ENCODE measurements at places on chromosomes 12 and 14. TPM values are rescaled to one million over a fixed set of nuclear protein-coding genes. Genes with fewer than 3 reads are reported as not detected.

The GCN1 gene
- 80.4 TPM for total RNA-seq

DNA sequence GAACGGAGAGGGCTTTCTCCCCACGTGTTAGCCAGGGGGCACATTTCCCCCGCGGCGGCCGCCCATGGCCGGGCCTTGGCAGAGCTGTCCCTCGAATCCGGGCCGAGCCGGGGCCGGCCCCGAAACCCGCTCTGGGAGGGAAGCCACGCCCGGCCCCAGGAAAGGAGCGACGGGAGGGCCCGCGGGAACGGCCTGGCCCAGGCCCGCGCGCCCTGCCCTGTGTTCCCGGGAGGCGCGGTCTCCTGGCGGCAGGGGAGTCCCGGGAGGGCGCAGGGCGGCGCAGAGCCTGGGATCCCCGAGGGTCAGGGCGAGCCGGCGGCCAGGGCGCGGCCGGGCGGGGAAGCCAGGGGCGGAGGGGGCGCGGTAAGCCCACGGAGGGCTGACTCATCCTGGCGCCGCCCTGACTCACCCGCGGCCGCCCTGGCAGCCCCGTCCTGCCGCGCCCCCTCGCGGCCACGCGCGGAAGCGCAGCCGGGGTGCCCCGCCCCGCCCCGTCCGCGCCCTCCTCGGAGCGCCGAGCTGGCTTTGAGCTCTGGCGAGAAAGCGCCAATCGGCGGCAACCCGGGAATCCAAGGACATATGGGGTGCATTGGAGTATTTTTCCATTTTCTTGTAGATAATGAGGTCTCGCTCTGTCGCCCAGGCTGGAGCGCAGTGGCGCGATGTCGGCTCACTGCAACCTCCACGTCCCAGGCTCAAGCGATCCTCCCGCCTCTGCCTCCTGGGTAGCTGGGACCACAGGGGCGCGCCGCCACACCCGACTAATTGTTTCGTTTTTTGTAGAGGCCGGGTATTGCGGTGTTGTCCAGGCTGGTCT, 31.8 kb upstream of the PLEKHG6 start:
- DNase-seq: peak; percentile 83

The MYO1H gene
- total RNA-seq: not detected

- peak; percentile 83 for DNase-seq
Observed at GRCh38 chr14:69643430-69644200, 32.2 kb downstream of the SUSD6 start.

The ARHGEF40 gene
- total RNA-seq: 124 TPM

DNA sequence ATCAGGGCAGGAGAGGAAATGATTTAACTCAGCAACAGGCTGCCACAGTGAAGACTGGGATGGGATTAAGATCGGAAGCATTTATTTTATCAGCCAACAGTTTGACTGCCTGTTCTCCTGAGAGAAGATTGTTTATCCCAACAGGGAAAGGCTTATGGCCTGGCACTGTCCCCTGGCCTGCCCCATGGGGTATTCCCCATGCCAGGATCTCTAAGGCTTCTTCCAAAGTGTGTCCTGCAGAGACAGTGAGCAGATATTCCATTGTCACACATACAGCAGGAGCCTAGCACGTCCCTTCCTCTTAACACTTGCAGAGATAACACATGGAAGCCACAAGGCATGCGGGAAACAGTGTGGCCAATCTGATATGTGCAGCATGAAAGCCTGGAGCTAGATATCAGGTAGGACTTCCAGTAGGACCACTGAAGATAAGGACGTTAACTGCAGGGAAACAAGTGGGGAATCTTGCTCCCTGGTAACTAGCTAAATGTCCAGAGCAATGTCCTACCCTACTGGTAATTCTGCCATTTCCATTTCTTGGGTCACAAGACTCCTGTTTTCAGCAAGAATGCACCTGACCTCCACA, 48.2 kb downstream of the IQSEC3 start:
- no peak for DNase-seq

- peak; percentile 19 for DNase-seq
Observed at GRCh38 chr14:89304972-89305703, 111.9 kb downstream of the FOXN3 start.

The LRCOL1 gene
- total RNA-seq: not detected

The EGLN3 gene
- 51.5 TPM for total RNA-seq

The USP44 gene
- total RNA-seq: 2.9 TPM

The CMA1 gene
- 0.29 TPM for total RNA-seq

DNA sequence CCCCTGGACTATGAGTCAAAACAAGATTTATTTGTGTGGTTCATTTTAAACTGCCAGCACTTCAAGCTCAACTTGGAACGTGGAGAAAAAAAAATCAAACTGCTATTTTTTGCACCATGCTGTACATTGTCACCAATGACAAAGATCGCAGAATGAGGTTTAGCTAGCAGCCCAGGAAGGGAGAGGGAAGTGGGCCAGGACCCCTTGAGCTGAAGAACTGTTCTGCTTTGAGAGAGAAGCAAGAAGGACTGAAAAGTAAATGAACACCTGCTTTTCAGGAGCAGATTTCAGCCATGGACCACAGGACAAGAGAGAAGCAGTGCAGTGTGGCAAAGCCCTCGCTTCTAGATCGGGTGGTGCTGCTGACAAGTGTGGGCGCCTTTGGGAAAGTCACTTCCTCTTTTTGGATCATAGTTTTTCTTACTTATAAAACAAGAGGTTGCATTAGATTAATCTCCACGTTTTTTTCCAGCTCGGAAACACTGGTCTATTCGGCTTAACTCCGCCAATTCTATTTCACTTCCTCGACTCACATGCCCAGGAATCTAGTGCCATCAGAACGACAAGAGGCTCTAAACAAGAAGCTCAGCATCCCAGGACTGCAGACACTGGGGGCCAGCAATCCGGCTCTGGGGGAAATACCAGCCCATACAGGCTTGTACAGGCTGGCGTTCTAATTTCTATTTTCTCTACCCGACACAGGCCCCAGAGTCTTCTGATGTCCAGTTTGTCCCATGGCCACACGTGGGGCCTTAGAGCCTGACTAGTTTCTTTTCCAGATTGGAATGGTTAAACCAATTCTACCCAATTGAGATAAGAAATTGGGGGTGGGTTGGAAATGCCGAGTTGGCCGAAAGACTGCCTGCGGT, 129.9 kb downstream of the CRACR2A start:
- no peak for DNase-seq

The KRT2 gene
- total RNA-seq: not detected

The FGF23 gene
- total RNA-seq: 0.06 TPM

GRCh38 chr12:20366776-20367409, 1.4 kb upstream of the PDE3A start:
- DNase-seq: no peak

DNA sequence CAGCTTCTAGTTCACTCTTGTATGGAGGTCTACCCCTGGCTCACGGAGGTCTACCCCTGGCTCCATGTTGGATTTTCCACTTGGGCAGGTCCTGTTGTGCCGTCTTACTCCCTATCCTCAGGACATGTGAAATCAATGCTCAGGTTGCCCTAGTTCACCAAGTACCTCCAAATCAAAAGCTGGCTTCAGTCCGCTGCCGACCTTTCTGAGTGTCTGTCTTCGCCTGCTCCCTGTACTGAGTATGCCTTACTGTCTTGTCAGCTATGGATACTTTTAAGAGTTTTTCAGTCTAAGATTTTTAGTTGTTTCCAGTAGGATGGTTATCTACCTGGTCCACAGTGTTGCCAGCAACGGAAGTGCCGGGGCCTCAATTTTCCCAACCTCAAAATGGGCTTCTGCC, 40.1 kb upstream of the BCL11B start:
- no peak for DNase-seq

DNA sequence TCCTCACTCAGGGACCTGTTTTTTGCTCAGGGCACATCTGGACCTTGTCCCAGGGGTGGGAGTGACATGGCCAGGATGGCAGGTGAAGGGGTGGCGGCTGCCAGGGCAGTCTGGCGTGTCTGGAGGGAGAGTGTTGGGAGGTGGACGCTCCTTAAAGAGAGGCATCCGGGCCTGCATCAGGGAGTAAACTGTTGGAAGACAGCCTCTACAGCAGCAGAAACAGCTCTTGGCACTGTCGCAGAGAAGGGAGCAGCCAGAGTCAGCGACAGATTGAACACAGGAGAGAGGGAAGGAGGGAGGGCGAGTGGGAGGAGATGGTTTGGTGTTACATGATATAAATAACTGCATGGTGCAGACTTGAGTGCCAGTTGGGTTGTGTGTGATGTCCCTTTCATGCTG, 52.8 kb downstream of the IGF1 start:
- DNase-seq: no peak

DNA sequence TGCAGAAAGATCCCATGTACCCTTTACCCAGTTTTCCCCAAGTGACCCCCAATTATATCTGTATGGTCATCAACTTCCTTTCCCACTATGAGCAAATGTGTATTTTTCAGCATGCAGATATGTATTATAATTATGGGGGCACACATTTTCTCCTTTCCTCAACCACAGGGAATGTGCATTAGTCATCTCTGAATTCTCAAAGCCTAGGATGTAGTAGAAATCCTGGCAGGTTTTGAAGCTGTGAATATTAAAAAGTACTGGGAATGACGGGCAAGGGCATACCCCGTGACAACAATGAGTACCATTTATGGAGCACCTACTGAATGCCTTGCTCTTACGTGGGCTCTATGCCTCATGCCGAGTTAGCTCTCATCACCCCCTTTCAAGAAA, 71.5 kb downstream of the VWF start:
- no peak for DNase-seq

The PRB2 gene
- total RNA-seq: not detected

- no peak for DNase-seq
Observed at GRCh38 chr14:55126932-55127459, 2.1 kb upstream of the LGALS3 start.

GRCh38 chr12:84605983-84606382, 306.6 kb downstream of the SLC6A15 start:
- no peak for DNase-seq

- DNase-seq: no peak
Observed at GRCh38 chr12:21265932-21266331, 68.8 kb downstream of the SLCO1A2 start.

The CNTN1 gene
- total RNA-seq: 38.6 TPM

The RDH12 gene
- 166 TPM for total RNA-seq

GRCh38 chr12:42144158-42144407, 591 bp downstream of the GXYLT1 start:
- no peak for DNase-seq

GRCh38 chr12:28089338-28089737, 100.9 kb upstream of the CCDC91 start:
- no peak for DNase-seq

The GLIPR1L2 gene
- 0.78 TPM for total RNA-seq

DNA sequence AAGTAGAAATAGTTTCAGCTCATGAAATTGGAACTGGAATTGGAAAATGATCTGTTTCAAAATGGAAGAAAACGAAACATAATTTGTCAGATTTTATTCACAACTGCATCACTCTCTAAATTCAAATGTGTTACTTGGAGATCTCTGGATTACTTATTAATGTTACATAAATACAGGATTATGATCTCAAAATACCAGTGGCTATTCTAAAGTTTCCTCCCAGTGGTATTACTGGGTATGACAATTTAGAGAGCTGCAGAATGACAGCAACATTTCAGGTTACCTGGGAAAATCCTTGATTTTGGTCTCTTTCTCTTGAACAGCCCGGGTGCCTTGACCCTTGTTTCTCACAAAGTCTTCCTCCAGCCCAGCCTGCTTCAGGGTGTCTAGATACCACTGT, 14.2 kb downstream of the FAM161B start:
- no peak for DNase-seq

The CLEC14A gene
- total RNA-seq: 18.6 TPM

DNA sequence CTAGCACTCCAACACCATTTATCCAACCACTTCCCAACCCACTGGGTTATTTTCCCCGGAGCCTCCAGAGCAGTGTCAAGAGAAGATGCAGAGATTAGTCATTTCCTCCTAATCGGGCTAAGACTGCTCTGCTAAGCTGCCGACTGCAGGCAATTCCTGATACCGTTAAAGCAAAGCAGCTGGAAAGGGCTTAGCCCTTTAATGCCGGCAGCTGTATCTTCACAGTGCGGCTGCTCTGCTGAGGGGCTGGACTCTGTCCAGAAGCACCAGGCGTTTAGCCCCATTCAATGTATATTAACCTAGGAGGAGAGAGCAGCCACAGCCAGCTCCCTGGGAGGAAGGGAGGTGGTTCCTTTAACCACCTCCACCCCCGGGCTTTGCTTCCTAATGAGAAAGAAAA, 11.1 kb downstream of the AQP6 start:
- no peak for DNase-seq

DNA sequence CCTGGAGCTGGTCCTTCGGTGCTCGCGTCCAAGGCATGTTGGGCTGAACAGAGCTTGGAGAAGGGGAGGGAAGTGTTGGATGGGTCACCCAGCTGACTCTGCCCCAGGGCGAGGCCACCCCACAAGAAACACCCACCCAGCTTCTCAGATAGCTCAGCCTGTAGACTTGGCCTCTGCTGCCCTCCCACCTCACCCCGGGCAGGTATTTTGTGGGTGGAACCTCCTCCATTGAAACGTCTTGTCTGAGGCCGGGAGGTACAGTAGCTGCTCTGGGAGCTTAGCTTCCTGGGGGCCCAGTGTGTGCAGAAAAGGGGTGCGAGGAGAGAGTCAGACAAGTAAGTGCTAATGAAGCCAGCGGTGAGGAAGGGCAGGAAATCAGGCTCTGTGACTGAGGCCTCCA, 54.8 kb upstream of the TSPAN9 start:
- no peak for DNase-seq

DNA sequence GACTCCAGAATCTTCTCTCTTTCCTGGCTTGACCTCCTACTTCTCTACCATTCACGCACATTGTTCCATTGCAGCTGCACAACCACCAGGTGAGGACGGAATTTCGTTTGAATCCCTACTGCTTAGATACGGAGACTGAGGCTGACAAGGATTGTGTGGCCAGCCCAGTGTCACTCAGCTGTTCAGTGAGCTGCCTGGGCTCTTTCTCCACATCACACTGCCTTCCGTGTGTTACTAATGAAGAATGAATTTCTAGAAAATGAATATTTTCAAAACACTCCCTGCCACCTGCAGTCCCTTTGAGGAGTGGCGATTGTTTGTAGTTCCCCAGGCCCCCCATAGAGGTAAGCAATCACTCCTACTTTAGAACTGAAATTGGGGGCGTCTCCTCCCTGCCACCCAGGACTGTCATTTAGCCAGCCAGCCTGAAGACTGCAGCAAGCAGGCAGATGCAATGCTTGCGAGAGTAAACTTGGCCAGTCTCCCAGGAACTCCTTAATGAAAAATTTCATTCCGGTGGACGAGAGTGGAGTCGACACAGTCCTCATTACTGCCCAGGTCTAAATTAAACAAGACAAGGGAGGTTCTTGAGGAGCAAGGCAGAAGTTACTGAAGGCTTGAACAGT, 239.7 kb downstream of the SLC41A2 start:
- no peak for DNase-seq

The MGP gene
- total RNA-seq: 223 TPM

The ESYT1 gene
- total RNA-seq: 111 TPM

Measured in mucosa of gallbladder (tissue), 1 donor.